Left renal cortex interstitium (tissue), 4 donors: ENCODE measurements at places on chromosomes 4 and X. TPM values are rescaled to one million over a fixed set of nuclear protein-coding genes. Genes with fewer than 3 reads are reported as not detected.

- no peak for DNase-seq
These were observed 753.5 kb upstream of the PCDH10 start for GRCh38 chr4:132395561-132395960.

DNA sequence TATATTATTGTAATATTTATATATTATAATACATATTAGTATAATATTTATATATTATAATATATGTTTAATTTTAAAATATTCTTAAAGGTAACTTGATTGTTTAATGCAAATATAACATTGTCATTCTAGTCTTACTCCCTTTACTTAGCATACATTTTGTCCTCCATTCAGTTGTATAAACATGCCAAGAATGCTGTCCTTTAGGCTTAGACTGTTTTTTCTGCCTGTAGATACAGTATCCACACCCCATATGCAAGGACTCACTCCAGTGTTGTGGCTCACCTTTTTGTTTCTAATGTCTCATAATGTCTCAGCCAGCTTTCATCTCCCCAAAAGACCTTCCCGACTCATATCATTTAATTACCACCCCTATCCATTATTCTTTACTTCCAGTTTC lies 2110.0 kb downstream of the PCDH7 start:
- DNase-seq: no peak

DNA sequence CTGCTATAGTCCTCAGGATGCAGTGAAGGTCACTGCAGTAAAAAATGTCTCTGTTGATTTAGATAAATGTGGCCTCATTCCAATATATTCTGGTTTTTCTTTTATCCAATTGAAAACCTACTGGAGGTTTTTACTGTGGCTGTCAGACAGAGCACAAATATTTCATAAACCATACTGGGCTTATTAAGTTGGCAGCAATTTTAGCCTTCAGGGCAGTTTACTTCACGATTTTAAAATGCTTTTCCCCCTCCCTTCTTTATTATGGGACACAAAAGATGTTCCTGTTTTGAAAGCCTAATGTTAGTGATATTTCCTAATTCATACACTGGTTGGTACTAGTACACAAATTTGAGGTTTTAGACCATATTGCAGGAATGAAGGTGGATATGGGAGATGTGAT lies 939.4 kb downstream of the C4orf33 start:
- DNase-seq: no peak

The UGT2A1 gene
- 1.5 TPM for polyA plus RNA-seq

- DNase-seq: no peak
These were observed 122.8 kb upstream of the NOCT start for GRCh38 chr4:138892483-138893407.

DNA sequence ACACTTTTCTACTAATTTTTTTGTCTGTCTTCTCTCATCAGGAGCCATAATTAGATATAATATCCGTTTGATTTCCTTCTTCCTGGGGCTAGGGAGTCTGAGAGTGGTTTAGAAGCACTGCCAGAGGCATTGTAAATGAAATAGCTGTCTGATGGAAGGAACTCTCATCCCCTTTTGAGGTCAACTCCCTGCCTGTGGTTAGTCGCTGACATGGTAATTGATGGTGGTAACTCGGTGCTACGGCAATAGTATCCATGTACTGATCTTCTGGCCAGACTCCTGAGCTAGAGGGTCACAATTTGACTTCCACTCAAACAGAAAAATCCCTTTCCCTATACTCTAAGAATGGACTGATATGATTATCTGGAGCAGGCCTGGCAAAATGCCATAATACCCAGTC lies 108.1 kb upstream of the TRPC5 start:
- DNase-seq: no peak

The SUPT20HL1 gene
- polyA plus RNA-seq: not detected

The TLR2 gene
- polyA plus RNA-seq: 6.0 TPM

DNA sequence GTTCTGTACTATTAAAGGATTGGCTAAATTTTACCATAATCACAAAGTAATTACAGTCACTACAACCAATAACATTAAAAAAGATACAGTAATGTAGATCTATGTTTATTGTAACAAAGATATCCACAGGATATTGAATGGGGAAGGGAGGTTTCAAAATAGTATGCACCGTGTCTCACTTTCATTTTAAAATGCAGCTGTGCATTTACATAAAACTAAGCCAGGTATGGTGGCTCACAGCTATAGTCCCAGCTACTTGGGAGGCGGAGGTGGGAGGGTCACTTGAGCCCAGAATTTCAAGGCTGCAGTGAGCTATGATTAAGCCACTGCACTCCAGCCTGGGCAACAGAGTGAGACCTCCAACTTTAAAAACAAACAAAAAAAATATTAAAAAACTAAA lies 8.5 kb downstream of the SRP72 start:
- DNase-seq: no peak

The GAGE2A gene
- polyA plus RNA-seq: not detected

GRCh38 chr4:3851211-3851610 lies 85.0 kb downstream of the ADRA2C start:
- no peak for DNase-seq

- no peak for DNase-seq
These were observed 10.4 kb downstream of the PAQR3 start for GRCh38 chr4:78928835-78929234.

- no peak for DNase-seq
These were observed 324.4 kb downstream of the FAT4 start for GRCh38 chr4:125639182-125639621.

- no peak for DNase-seq
These were observed 413.2 kb upstream of the CXorf51B start for GRCh38 chrX:146396409-146396808.

DNA sequence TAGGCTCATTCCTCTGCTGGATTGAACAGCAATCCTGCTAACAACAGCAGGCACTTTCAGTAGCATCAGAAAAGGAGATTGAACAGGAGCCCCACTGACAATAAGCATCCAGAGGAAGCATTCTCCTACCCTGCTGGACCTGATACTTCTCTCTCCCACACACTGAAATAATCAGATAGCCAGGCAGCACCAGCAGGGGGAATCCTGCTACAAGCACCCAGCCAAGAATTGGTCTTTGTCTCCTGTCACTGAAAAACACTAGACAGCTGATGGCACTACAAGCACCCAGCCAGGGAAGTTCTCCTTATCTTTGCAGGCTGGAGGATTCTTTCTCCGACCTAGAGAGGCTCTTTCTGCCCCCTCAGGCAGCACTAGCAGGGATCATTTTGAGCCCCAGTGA lies 444.3 kb upstream of the GRIA3 start:
- DNase-seq: no peak

The PAGE2B gene
- not detected for polyA plus RNA-seq

DNA sequence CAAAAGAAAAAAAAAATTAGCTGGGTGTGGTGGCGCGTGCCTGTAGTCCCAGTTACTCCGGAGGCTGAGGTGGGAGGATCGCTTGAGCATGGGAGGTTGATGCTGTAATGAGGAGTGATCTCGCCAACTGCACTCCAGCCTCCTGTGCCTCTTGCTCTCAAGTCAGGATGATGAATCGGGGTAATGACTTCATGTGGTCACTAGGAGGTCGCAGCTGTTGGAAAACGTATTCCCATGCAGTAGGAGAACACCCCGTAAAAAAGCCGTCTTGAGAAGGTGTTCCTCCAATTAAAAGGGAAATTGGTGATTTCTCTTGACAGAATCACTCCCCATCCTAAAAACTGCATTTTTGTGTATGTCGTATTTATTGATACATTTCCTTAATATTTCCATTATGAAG lies 2.2 kb downstream of the CCNB3 start:
- DNase-seq: no peak

- DNase-seq: no peak
These were observed 6.5 kb downstream of the ZNF280C start for GRCh38 chrX:130262231-130262630.

The SPANXA1 gene
- not detected for polyA plus RNA-seq

- no peak for DNase-seq
These were observed 139.7 kb downstream of the LRBA start for GRCh38 chr4:150875367-150875766.

DNA sequence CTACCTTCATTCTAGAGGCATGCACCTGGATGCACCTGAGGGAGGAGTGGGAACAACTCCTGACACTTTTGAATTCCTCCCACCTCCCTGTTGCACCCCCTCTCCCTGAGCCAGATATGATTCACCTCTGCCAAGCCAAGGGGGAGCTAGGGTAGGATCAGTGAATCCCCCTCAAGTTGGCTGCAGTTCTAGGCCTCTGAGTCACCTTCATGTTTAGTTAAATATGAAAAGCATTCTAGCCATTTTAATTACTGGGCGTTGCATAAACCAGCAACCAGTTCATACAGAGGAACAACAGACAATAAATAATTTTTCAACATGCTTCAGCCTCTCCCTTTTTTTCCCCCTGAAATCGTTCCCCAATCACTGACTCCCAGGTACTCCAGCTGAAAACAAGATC lies 1440.2 kb downstream of the ADGRL3 start:
- DNase-seq: no peak

The SPOCK3 gene
- 14.6 TPM for polyA plus RNA-seq

DNA sequence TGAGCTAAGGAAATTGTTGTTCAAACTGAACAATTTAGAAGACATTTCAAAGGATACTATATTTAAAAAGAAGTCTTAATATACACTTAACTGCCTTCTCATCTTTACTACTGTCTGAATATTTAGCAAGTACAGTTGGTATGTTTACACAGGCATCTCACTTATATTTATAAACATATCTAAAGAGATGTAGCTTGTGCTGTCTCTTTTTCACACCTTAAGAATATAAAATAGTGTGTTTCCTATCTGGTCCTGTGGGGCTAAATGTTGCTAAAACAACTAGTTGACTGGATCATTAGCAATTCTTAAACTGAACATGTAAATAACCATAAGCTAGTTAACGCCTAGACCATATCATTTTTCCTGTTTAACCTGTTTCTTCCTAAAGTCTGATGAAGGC lies 336.3 kb downstream of the PPP3CA start:
- DNase-seq: no peak

DNA sequence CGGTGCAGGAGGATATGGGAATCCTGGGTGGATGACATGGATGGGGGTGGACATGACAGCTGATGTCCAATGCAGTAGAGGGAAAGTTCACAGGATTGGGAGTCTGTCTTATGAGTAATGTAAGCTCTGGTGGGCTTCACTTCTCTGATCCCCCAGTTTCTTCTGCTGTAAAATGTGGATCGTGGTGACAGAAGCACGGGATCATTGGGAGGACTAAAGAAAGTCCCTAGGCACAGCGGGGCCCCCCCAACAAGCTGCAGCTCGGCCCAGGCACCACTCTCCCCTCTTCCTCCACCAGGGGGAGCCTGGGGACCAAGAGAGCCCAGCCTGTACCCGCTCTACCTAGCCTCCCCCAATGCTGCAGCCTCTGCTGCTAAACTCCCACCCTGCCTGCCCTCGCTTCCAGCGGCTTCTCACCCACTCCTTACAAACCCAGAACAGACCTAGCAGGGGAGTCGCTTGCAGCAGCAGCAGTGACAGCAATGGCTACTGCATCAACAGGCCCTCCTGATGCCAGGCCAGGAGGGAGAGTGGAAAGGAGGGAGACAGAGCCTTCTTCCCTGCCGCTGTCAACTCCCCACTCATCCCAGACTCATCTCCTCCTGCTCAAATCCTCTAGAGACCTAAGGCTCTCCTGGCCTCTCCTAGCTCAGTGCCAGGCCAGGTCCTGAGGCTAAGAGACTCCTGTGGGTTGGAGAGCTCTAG lies 36.1 kb upstream of the IQSEC2 start:
- DNase-seq: peak; percentile 23

DNA sequence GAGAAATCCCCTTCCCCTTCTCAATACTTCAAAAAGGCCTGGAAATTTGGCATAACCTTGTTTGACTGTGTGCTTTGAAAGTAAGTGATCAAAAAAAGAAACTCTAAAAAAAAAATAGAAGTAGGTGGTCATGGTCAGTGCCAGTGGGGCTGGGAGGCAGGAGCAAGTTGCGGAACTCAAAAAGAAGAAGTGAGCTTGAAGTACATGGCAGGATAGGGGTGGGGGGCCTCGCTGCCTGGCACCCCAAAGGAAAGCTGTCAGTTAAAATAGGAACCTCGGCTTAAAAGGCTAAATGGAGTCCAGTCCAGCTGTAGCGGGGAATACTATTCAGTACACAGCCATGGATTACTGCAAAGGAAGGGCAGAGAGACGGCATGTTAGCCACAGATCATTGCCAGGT lies 12.2 kb upstream of the NKRF start:
- no peak for DNase-seq

- DNase-seq: no peak
These were observed 127.4 kb downstream of the SH3RF1 start for GRCh38 chr4:169143335-169143734.

DNA sequence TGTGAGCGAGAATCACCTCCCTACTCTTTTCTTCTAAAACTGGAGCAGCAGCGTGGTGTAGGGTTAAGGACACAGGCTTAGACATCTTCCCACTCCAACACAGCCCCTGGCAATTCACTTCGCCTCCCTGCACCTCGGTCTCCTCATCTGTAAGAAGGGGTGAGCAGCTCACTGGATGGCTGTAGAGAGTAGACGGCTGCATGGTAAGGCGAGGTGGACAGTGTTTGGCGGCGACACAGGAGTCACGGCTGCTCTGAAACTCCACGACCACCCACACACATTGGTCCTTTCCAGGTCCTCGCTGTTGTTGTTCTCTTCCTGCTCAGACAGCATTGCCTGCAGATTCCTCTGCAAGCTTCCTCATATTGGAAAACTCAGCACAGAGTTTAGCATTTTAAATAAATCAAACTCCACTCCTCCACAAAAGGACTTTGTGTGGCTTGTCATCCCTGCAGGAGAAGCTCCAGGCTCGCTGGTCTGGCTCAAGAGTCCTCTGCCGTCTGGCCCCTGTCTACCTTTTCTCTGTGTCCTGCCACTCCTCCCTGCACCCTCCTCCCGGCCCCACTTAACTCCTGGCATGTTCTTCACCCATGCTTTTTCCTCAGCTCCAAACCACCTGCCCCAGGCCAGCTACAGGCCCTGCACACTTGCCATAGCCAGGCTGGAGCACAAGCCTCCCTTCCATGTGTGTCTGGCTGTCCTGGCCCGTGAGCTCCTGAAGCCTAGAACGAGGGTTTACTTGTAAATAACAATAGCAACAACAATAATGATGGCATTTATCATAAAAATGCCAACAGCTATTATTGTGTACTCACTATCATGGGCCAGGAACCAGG lies 41.3 kb upstream of the CRMP1 start:
- no peak for DNase-seq

The NAP1L5 gene
- polyA plus RNA-seq: 16.0 TPM

DNA sequence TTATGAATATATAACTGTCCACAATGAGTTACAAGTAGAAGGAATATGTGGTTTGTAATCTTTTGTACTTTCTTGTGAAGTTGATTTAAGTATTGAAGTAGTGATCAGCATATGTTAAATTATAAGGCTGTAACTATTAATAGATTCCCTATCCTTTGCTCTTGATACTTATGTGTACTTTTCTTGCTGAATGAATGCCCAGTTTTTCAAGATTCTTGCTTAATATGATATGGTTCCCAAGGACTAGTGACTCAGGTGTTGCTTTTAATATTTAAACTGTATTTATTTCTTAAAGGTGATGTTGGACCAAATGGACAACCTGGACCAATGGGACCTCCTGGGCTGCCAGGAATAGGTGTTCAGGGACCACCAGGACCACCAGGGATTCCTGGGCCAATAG lies 121.7 kb downstream of the IRS4 start:
- no peak for DNase-seq

The ADH1B gene
- polyA plus RNA-seq: 21.7 TPM
